Dorsolateral prefrontal cortex (tissue), 122 donors: ENCODE measurements at places on chromosomes 2 and 18. TPM values are rescaled to one million over a fixed set of nuclear protein-coding genes. Genes with fewer than 3 reads are reported as not detected.

DNA sequence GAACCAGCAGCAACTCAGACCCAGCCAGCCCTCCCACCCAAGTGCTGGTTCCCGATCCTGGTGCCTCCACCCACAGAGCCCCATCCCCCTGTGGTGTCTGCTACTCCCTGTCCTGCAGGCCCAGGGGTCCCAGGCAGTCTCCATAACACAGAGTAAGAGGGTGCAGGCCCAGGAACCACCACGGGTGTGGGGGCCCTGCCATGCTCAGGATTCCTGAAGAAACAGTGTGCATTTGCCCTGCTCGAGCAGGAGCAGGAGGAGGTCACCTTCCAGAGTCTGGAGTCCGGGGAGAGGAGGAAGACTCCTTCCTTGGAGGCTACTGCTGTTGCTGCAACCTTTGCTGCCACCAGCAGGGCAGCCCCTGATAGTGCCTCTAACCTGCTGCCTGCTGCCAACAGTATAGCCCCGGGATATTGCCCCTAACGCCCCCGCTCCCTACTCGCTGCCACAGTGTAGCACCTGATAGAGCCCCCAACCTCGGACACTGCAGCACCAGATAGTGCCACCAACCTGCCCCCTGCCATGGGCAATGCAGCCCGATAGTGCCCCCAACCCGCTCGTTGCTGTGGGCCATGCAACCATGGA is 46.8 kb upstream of the ANKRD62 start:
- no peak for DNase-seq

DNA sequence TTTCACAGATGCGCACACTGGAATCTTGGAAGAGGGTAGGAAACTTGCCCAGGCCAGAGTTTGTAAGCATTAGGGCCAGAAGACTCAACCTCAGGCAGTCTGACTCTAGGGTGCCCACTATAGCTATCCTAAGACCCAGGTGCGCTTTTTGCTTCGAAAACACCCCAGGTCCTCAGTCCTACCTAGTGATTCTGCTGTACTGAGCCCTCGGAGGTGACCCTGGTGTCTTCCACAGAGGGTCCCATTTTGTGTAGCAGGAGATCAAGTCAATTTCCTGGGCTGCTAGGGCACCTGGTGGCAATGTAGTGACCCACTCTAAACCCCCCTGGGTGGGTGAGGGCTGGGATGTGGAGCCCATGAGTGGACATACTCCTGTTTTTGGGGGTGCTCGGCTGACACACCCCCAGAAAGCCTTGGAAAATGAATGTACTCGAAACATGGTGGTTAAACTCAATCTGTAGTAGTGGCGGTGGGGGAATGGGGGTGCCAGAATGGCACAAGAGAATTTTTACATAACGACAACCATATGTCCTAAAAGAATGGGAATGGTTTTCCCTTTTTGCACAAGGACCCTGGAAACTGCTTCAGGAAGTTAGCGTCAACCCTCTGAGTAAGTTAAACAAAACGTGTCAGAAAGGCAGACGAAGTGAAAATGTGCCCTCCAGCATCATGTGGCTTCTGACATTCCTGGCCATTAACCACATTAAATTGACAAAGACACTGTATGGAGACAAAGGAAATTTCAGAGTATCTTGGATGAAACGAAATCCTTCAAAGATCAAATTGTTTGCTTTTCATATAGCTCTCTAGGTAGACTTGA is 218.0 kb upstream of the COPS8 start:
- DNase-seq, result no peak

DNA sequence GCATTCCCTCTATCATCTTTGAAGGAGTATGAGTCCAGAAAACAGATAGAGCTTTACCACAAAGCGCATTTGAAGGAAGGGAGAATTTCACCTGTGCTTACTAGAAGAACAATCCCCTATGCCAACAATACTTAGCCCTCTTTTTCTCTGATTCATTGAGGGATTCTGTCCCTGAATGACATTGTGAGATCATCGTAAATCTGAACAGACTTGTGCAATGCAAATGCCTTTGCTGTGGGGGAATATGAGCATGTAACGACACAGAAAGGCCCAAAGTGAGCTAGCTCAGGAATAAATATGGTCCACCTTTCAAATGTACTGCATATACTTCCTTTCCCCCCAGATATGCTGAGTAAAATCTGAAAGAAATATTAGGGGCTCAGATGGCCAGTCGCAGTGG is 67.6 kb downstream of the SCN1A start:
- DNase-seq, result no peak

DNA sequence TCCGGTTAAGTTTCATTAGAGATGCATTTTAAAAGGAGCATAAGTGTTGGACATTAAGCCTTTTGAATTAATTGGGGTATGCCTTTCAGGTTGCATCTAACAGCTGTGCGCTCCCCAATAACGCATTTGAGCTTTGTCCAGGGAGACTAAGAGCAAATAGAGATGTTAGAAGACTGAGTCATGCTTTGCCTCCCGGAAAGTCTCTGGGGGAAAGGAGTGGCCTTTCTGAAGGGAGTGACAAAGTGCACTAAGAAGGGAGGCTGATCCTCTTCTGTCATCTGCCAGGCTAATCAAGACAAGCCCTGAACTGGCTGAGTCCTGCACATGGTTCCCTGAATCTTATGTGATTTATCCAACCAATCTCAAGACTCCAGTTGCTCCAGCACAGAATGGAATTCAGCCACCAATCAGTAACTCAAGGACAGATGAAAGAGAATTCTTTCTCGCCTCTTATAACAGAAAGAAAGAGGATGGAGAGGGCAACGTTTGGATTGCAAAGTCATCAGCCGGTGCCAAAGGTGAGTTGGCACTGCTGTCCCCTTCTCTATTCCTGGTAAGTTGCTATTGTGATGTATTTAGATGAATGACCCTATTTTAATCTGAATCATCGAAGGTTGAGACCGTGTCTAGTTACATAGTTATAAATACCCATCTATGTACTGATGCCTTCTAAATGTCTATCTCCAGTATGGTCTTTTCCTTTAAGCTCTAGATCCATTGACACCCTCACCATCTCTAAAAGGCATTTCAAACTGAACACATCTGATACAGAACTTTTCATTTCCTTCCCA is 12.1 kb downstream of the TTL start:
- no peak for DNase-seq

Gene CDCA7
- 1.3 TPM for total RNA-seq

Gene USP37
- 20.4 TPM for total RNA-seq
